ENCODE measurements at places on chromosomes 2 and 18.

DNA sequence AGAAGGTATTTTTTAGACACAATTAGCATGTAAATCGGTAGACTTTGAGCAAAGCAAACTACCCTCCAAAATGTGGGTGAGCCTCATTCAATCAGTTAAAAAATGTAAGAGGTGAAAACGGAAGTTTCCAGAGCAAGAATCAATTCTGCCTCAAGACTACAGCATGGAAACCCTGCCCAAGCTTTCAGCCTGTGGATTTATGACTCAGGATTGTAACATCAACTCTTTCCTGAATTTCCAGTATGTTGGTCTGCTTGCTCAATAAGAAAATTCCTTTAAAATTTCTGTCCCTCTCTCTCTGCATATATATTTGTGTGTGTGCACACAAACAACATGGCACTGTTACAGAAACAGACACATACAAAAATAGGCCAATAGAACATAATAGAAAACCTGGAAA is 228.6 kb upstream of the DOK6 start:
- no peak for DNase-seq

GRCh38 chr2:58195662-58196061 is 45.5 kb downstream of the FANCL start:
- no peak for DNase-seq

DNA sequence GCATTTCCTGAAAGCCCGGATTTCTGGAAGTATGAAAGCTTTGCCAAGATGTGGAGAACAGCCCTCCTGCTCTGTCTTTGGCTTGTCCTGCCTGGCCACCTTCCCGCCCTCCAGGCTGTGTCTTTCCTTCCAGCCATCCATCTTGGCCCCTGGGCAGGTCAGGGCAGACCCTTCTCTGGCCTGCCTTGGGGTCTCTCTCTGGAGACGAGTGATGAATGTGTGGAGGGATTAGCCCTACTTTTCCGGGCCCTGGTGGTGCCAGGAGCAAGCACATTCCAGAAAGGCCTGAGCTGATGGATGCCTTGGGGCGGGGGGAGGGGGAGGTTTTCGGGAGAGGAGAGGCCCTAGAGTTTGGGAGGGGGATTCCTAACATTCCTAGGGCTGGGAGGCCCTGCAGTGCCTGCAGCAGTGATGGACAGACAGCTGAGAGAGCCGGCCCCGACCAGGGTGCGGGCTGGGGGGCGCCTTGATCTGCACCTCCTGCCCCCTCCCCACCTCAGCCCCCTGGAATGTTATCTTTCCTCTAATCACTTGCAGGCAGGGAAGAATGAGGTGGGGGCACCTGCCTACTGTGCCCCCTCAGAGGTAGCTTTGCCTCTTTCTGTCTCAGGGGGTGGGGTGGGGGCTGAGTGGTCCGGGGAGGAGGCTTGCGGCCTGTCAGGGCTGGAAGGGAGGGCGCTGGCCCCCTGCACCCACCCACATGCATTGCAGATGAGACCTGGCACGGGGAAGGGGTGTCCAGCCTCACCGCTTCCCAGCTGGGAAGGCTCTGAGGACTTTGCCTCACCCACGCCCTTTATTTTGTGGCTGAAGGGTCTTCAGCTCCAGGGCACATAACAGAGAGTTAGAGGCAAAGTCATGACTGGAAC is 156.2 kb downstream of the DDX1 start:
- no peak for DNase-seq

- DNase-seq = no peak
These were observed 631 bp downstream of the GYPC start for GRCh38 chr2:126656431-126657147.

DNA sequence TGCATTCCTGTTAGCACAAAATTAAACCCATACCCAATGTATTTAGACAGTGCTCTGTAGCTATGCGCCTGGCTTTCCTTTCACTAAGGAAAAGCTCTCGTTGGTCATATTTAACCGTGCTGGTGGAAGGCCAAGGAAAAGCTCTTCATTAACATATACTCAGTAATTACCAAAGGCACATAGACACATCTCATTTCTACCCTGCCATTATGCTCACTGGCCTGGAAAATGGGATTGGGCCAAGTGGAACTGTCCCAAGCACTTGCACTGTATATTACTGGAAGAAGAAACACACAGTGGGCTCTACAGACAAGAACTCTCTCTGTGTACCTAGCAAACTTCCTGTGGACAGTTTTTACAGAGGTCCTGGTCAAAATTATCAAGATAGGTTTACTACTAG is 274.4 kb downstream of the ERBB4 start:
- no peak for DNase-seq

GRCh38 chr2:39724828-39725144 is 54.3 kb downstream of the THUMPD2 start:
- DNase-seq = no peak

GRCh38 chr2:214203744-214204289 is 207.0 kb upstream of the VWC2L start:
- no peak for DNase-seq

- DNase-seq = no peak
These were observed 1287.8 kb upstream of the TMEFF2 start for GRCh38 chr2:193482557-193482956.

DNA sequence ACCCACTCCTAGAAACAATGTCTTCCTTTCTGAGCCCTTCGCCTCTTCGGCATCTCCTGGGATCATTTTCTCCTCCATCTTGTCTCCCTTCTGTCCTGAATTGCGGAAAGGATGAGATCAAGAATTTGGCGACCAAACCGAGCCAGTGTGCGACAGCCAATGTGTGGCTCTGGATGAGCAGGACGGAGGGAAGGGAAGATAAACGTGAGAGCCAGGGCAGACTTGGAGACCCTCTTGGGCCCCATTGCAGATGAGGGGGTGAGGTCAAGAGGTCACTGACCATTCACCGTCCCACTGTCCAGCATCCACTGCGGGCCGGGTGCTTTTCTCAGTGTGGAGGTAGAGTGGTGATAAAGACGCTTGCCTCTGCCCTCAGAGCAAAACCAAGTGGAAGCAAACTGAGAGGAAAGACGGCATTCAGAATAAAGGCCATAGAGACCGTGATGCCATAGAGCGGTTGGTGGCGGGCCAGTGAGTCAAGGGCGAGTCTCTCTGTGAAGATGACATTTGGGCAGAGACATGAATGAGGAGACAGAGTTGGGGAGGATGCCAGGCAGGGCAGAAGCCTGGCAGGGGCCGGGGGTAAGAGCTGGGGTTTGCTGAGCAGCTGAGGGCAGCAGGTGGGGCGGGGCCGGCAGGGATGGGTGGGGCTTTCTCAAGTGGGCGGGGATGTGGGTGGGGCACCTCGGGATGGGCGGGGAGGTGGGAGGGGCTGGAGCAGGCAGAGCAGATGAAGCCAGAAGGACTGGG is 55.6 kb downstream of the ACAA2 start:
- no peak for DNase-seq

- no peak for DNase-seq
These were observed 63.2 kb upstream of the IGFBP5 start for GRCh38 chr2:216758256-216759155.

Measured in SW 1271 (cell line).